GM12891 (cell line): ENCODE measurements at places on chromosomes 5 and 9.

GRCh38 chr5:59437176-59437575 is 456.4 kb downstream of the PDE4D start:
- DNase-seq, result no peak

DNA sequence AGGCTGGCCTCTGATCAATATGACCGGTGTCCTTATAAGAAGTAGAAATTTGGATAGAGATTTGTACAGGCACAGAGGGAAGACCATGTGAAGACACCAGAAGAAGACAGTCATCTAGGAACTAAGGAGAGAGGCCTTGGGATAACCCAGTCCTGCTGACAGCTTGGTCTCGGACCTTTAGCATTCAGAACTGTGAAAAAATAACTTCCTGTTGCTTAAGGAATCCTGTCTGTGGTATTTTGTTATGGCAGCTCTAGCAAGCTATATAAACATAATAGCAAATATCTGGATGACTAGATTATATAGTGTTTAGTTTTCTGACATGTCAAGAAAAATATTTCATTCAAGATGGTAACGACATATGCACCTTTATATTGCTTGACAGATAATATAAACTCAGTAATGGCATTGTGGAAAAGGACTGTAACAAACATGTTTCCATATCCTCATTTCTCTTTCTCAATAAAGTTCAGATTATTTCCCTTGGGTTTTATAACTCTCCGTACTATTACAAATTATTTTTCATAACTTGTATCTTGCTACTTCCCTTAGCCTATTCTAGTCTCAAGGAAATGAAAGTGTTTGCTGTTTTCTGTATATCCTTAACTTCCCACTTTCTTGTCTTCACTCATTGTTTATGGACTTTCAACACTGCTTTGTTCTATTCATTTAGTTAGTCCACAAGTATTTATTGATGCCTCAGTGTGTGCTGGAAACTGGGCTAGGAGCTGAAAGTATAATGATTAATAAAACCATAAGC is 62.4 kb downstream of the KIAA1958 start:
- no peak for DNase-seq

DNA sequence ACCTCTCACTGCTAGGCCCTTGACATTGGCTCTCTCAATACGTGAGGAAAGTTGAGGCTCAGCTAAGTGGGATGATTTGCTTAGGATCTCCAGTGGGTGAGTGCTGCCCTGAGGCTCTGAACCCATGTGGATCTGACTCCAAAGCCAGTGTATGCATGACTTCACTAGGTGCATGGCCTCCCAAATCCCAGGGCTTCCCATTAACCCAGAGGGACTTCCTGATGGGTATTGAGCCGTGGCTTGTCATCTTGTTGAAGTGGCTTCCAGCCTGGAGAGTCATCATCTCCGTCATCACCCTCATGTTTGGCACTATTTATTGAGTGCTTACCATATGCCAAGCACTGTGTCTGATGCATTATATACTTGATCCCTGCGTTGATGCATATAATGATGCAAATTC is 37.3 kb upstream of the TEX48 start:
- DNase-seq, result no peak

GRCh38 chr5:85182344-85182743 is 797.7 kb upstream of the EDIL3 start:
- no peak for DNase-seq

DNA sequence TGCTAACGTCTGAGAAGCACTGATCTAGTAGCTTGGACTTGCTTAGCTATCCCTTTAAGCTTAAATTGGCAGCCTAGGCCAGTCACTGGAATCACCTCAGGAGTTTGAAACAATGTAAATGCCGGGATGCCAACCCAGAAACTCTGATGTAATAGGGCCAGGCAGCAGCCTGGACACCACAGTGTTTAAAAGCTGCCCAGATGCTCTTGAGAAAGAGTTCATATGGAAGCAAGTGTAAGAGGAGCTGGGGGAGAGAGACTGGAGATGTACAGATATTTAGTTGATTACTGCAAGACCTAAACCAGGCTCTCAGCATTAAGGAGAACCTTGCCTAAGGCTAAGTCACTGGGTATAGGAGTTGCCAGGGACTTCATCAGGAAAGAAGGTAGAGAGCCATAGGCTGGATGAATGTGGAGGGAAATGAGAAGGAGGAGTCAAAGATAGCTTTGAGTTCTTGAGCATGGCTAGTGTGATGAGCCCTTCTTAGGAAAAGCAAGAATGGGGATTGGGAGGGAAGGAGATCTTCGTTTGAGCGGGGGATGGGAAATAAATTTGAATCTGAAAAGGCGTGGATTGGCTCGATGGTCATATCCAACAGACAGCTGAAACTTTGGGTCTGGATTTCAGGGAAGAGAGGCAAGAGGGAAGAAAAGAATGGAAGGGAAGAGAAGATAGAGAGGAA is 392.9 kb upstream of the WWC1 start:
- DNase-seq, result no peak

- DNase-seq, result no peak
Observed at GRCh38 chr9:130430232-130430631, 14.5 kb upstream of the ASS1 start.

GRCh38 chr5:138724470-138725146 is 28.6 kb upstream of the CTNNA1 start:
- no peak for DNase-seq

DNA sequence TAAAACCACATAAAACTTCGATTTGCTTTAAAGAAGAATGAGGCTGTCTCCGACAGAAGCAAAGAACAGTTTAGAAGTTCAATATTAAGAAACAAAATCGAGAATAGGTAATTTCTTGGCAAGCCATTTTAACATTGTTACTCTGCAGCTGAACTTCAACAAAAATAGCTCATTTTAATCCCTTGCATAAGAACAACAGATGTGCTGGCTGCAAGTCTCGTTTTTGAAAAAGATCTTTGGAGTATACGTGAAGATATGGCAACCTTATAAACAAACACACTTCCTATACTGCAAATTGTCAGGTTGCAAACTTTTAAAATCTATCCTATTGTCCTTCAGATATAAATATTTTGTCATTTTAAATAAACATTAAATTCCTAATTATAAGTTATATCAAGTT is 71.5 kb downstream of the FBN2 start:
- no peak for DNase-seq

DNA sequence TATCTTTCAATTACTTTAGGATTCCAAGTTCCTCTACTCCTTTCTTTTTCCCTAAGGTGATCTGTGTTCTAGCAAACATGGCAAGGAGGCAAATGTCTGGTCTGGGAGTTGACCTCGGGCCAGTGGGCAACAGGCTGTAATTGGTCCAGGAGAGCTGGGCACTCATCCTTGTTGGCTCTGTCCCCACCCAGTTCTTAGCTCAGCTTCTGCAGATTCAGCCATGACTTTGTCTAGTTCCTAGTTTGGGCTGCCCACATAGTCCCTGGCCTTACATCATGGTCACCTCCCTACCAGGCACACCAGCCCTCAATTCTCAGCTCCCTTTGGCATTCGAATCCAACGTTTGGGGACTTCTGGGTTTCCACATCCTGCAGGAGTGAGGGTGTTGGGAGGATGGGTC is 92.1 kb upstream of the DAP start:
- no peak for DNase-seq

- DNase-seq, result no peak
Observed at GRCh38 chr9:127116088-127116726, 6.2 kb downstream of the ANGPTL2 start.

DNA sequence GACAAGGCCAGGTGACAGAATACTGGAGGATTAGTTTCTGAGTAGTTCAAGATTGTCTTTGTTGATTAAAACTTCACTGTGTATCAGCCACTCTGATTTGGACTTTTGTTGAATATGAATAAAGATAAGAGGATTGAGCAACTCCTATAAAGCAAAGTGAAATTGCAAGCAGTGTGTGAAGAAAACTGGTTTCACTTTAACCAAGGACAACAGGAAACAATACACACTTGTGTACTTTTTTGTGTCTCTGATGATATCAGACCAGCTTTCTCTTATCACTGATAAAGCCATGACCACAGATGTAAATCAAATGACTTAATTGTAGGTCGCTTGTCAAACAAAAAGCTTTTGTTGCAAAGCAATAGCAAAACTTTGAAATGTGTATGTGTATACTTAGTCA is 268.6 kb downstream of the FER start:
- no peak for DNase-seq

- no peak for DNase-seq
Observed at GRCh38 chr9:103811462-103811861, 282.6 kb upstream of the SMC2 start.

DNA sequence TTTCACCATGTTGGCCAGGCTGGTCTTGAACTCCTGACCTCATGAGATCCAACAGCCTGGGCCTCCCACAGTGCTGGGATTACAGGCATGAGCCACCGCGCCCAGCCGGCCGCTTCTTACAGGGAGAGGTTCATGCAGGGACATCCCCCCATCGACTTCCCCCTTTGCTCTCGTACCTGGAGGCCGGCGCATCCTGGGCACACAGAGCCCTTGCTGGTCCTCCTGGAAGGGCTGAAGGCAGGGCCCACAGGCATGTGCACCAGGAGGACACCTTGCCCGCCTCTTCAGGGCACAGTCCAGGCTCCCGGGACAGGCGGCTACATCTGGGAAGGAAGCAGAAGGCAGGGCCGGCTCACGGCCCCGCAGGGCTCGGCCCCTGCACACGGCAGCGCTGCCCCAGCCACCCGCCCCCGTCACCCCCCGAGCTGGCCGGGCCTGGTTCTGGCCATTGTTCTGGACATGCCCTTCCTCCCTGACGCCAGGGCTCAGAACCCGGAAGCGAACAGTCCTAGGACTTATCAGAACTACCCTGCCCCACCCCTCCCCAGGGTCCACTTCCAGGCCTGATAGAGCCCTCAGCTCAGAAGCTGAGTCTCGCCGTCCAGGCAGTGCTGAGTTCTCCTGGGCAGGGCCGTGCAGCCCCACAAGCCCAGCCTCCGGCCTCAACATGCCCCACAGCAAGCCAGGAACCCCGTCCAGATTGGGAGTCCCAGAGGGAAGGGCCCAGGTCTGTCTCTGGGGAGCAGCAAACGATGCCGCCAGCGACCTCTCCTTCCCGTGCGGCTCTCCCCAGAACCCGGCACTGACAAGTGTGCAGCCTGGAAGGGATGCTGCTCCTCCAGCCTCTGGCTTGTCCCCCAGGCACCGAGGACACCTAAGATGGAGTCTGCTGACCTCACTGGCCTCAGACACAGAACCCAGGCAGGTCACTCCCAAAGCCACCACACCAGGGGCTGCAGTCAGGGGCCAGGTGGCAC is 2.9 kb downstream of the NPDC1 start:
- no peak for DNase-seq

DNA sequence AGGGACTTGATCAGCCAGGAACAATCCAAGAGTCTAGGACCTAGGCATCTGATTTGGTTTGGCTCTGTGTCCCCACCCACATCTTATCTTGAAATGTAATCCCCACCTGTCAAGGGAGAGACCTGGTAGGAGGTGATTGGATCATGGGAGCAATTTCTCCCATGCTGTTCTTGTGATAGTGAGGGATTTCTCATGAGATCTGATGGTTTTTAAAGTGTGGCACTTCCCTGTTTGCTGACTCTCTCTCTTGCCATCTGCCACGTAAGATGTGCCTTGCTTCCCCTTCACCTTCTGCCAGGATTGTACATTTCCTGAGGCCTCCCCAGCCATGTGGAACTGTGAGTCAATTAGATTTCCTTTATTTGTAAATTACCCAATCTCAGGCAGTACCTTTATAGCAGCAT is 201.7 kb upstream of the ACTBL2 start:
- no peak for DNase-seq

- no peak for DNase-seq
Observed at GRCh38 chr9:35679766-35680330, 6.1 kb downstream of the CA9 start.

- DNase-seq, result no peak
Observed at GRCh38 chr5:177123789-177124485, 9.6 kb upstream of the NSD1 start.

GRCh38 chr5:90571147-90571773 is 12.7 kb downstream of the ADGRV1 start:
- DNase-seq, result no peak

- DNase-seq, result no peak
Observed at GRCh38 chr5:166358127-166358830, 1933.2 kb upstream of the WWC1 start.

GRCh38 chr9:104808035-104808614 is 44.2 kb downstream of the NIPSNAP3B start:
- no peak for DNase-seq

DNA sequence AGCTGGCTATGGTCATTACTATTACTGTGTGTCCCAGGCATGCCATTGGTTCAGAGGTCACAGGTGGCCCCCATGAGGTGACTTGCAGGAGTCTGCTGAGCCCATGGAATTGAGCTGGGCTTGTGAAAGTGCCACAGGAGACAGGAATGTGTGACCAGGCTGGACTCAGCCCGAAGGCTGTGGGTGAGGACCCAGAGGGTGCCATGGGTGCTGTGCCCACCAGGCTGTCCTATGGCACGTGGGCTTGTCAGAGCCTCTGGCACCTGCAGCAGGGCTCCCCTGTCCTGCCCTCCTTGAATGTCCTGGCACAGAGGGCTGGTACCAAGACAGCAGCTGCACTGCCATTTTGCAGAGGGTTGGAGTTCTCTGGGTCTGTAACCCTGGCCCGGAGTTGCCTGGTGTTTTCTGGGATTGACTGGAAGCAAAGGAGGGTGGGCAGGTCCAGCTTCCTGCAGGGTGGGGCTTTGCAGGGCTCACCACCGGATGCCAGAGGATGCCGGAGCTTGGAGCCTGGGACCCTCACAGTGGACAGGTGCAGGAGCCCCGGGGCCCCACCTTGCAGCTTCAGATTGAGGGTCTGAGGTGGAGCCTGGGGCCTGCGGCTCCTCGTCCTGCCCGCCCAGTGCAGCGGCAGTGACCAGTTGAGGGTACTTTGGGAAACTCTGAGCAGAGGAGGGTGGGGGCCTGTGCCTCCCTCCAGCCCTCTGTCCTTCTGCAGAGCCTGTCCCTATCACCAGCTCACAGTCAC is 14.2 kb downstream of the COL5A1 start:
- no peak for DNase-seq

- DNase-seq, result no peak
Observed at GRCh38 chr5:142740474-142741242, 29.5 kb upstream of the ARHGAP26 start.

DNA sequence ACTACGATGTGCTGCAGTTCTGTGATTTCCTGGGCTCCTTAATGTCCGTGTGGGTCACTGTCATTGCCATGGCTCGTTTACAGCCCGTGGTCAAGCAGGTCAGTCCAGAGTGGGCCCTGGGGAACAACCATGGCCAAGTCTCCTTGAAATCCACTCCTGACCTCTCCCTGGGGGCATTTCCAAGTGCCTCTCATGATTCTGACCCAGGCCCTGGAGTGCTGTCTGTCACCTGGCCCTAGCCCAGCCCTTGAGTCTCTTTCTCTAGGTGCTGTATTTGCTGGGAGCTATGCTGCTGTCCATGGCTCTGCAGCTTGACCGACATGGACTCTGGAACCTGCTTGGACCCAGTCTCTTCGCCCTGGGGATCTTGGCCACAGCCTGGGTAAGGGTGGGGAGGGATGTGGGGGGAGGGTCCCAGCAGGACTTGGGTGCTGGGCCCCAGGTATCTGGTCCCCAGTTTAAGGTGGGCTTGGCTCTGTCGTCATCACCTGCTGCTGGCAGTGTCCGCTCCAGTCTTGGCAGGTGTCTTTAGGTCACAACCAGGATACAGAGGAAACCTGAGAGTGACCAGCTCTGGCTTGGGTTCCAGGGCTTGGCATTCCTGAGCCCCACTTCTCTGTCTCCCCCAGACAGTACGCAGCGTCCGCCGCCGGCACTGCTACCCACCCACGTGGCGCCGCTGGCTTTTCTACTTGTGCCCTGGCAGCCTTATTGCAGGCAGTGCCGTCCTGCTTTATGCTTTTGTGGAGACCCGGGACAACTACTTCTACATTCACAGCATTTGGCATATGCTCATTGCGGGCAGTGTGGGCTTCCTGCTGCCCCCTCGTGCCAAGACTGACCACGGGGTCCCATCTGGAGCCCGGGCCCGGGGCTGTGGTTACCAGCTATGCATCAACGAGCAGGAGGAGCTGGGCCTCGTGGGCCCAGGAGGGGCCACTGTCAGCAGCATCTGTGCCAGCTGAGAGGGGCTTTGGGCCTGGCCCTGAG is 17.0 kb downstream of the OR13J1 start:
- no peak for DNase-seq
